ENCODE measurements at places on chromosomes 11 and 22. TPM values are rescaled to one million over a fixed set of nuclear protein-coding genes. Genes with fewer than 3 reads are reported as not detected.

Gene PANX2
- 0.36 TPM for polyA plus RNA-seq

Gene OR52E2
- not detected for polyA plus RNA-seq

Gene PHETA2
- 11.8 TPM for polyA plus RNA-seq

Gene SAA4
- 9.1 TPM for polyA plus RNA-seq

Gene SAA2
- polyA plus RNA-seq = 158 TPM

Gene CNGA4
- 0.13 TPM for polyA plus RNA-seq

Gene HEPN1
- polyA plus RNA-seq = 2.3 TPM

Gene TEX12
- not detected for polyA plus RNA-seq

Gene NDUFA6
- 94.1 TPM for polyA plus RNA-seq

Gene KDM4E
- not detected for polyA plus RNA-seq

Gene PANX3
- polyA plus RNA-seq = not detected

Gene CDC42EP1
- 52.7 TPM for polyA plus RNA-seq

Gene P2RX3
- polyA plus RNA-seq = not detected

Gene HDHD5
- polyA plus RNA-seq = 39.1 TPM

Gene CYB5R2
- 3.0 TPM for polyA plus RNA-seq
